Stimulated activated CD8-positive, alpha-beta memory T cell treated with anti-CD3 and anti-CD28 coated beads, Interleukin-4, amount 100 ng/mL, for 1 hour (primary cell): ENCODE measurements at places on chromosomes 7 and 10.

DNA sequence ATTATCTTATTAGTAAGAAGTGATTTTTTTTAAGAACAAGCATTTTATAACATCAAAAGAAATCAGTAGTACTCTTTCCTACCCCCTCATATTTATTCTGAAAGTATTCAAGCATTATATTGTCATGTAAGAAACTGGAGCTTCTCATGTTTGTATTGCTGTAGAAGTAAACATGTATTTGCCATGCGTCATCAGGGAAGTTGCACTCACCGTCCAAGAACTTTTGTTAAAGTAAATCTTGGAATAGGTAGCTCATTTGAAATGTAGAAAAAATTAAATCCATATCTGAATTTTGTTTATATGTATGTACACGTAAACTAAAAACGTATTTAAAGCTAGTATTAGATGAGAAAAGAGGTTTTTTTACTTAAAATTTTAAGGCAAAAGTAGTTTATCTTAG, 96.8 kb downstream of the PTEN start:
- no peak for DNase-seq

- no peak for DNase-seq
Observed at GRCh38 chr7:39733881-39734632, 110.7 kb downstream of the RALA start.

DNA sequence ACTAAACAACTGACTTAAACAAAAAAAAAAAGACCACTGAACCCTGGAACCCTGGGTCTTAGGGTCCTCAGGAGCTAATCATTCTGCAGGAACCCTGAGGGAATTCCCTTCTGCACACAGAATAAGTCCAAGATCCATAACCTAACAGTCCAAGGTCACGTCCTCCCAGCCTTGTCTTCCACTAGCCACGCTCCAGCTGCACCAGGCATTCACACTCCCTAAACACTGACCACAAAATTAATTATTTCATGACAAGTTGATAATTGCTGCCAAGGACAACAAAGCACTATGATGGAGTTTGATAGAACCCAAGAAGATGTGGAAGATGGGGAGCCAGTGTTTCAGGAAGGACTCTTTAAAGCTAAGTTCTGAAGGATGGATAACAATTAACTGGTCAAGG, 130.6 kb downstream of the SH3PXD2A start:
- no peak for DNase-seq

DNA sequence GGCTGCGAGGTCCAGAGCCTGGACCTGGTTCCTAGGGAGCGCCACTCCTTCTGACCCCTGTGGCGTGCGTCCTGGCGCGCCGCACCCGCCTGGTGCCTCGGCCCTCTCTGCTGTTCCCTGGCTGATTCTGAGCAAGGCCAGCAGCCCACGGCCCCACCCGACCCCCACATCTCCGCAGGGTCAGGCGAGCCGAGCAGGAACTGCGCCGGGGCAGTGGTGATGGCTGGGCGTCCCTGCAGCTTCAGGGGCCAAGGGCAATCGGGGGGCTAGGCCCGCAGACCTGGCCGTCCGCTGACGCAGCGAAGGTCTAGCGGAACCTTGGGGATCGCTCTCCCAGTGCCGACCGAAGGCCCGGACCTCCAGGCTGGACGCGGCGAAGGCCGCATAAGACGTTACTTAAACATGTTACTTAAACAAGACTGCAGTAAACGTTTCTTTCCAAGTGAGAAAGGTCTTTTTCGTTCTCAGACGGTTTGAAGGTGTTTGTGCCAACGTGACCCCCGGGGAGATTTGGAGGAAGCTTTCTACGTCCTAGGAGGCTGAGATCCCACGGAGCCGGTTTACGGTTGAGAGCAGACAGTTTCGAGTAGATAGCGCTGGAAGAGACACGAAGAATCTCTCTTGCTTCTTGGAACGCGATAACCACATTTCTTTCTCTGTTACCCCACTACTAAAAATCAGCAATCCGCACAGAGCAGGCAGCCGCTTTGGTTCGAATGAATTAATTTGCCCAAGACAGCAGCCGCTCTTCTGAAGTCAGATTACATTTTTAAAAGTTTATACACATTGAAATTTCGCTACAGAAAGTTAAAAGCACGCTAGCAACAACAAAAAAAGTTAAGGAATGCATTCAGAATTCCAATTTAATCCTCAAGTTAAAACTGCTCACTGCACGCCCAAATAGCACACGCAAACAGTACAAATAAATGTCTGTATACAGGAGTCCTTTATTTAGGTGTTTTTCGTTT, 4.9 kb upstream of the NKX2-3 start:
- no peak for DNase-seq

DNA sequence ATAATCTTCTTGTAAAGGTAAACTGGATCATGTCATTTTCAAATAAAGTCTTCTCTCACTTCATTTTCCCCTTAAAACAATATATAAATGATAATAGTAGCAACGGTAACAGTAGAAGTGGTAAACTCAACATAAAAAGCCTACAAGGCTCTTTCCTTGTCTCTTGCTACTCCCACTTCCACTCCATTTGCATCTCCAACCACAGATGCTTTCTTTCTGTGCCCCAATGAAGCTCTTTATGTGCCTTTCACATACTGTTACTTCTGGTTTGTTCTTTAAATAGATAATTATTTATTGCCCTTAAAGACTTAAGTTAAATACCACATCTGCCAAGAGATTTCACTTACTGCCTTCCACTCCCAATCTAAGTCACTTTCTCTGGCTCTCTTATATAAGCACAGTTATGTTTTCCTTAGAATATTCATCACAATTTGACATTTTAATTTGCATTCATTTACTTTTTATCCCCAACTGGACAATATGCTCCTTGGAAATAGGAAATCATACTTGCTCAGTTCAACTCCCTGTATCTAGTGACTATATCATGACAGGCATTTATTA, 149.9 kb downstream of the CRPPA start:
- no peak for DNase-seq

DNA sequence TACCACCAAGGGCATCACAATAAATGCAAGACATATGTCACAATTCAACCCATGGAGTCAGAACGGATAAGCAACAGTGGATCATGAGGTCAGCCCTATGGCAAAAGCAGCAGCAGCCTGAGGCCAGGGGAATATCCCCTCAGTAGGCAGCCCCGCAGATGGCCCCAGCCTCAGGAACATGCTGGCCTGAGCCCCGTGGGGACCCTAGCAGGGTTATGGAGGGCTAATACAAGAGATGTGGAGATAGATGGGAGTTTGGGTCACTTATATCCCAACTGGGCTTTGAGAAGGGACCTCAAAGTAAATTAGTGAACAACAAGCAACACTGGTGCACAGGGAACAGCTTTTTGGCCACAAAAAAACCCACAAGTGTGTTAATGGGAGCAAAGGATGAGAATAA, 9.1 kb downstream of the TMEM72 start:
- no peak for DNase-seq

DNA sequence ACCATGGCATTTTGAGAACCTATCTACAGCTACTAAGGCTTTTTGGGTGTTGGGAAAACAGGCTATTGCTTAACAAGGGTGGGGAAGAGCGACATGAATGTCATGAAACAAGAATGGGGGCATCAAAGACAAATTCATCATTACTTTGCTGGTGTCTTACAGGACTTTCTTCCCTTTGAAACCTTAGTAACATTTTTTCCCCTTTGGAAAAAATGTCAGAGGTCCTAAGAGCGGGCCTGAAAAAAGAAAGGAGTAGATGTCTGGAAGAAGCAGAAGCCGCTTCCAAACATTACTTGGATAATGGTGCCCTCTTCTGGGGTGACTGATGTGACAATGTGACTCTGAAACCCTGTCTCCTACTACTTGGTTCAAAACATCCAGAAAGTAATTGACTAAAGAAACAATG, 3.8 kb upstream of the DDX50 start:
- DNase-seq = no peak

GRCh38 chr7:17814058-17814457, 126.2 kb downstream of the SNX13 start:
- no peak for DNase-seq

DNA sequence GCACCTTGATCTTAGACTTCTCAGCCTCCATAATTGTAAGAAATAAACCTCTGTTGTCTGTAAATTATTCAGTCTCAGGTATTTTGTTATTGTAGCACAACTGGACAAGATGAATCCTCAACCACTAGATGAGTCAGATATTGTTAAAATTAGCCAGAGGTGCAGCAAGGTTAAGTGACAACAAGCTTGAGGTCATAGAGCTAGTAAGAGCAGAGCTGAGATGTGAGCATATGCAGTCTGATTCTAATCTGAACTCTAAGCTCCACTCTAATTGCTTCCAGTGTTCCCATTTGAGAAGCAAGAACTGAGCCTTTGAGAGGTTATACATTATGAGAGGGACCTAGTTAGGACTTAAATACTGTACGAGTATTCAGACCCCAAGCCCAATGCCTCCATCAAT, 93.1 kb downstream of the FZD1 start:
- DNase-seq = no peak

GRCh38 chr7:147182874-147183273, 1066.3 kb downstream of the CNTNAP2 start:
- no peak for DNase-seq

GRCh38 chr7:66913118-66914037, 7.6 kb upstream of the TMEM248 start:
- no peak for DNase-seq

DNA sequence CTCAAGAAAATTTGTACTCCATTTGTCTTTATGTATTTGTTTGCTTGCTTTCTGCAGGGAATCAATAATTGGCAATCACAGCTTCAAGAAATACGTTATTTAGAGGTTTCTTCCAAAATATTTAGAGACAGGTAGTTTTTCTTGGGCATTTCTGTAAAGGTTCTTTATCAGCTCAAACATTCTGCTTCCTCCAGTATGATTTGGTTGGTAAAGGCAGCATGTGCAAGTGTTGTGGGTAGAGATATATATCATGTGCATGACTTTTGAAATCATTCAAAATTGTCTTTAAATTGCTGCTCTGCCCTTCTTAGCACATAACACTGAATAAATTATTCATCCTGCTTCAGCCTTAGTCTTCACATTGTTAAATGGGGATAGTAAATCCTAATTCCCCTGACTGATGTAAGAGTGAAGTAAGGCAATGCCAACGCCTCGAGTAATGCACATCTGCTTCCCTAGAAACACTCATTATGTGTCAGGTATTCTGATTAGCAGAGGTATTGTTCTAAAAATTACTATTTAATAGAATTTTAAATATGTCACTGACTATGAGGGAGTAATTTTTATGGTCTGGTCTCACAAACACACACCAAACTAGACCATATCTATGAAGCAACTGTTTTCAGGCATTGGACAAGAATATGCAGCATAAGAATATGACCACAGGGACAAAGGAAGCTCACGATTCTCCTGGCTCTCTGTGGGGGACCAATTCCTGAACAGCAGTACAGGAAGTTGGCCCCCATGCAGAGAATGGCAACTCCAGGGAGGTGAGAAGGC, 77.3 kb upstream of the AKR1E2 start:
- DNase-seq = no peak

- DNase-seq = no peak
Observed at GRCh38 chr10:120555842-120556532, 99.0 kb downstream of the PLPP4 start.

DNA sequence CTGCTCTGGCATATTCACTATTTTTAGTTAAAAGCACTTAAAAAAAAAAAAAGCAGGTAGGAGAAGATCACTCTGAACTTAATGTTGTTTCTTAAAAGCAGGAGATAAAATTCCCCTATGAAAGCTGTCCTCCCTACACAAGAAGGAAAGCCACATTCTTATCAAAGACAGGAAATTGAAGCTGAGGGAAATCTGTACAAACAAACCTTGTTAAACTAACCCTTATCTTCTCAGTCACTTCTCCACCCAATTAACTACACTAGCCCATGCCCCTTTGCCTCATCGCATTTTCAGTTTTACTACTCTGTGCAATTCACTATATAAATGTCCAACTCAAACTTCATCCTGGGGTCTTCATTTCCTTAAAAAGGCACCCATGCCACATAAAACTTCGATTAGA, 2.7 kb upstream of the CDCA7L start:
- no peak for DNase-seq

GRCh38 chr10:30284865-30285594, 64.0 kb downstream of the MTPAP start:
- no peak for DNase-seq

DNA sequence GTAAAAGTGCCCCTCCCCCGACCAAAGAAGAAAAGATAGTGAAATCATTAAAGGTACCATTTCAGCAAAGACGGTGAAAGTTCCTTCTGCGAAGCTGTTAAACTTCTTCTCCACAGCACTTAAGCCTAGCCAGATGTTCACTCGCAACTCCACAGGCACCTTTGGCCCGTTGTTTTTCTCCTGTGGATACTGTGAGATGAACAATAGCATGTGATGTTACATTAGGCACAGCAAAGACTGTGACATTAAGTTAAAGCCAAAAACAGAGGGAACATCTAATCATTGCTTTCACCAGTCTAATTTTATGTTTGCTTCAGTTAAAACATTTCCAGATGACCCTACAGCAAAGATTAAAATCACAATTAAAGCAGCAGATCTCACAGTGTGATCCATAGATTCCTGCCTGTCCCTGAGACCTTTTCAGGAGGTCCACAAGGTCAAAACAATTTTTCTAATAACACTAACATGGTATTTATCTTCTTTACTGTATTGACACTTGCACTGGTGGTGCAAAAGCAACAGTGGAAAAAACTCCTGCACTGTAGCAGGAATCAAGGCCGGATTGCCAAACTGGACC, 112.5 kb downstream of the MYOF start:
- DNase-seq = no peak

- DNase-seq = no peak
Observed at GRCh38 chr10:48490571-48490940, 114.3 kb downstream of the ARHGAP22 start.

GRCh38 chr10:71433768-71434744, 37.3 kb downstream of the CDH23 start:
- DNase-seq = no peak

DNA sequence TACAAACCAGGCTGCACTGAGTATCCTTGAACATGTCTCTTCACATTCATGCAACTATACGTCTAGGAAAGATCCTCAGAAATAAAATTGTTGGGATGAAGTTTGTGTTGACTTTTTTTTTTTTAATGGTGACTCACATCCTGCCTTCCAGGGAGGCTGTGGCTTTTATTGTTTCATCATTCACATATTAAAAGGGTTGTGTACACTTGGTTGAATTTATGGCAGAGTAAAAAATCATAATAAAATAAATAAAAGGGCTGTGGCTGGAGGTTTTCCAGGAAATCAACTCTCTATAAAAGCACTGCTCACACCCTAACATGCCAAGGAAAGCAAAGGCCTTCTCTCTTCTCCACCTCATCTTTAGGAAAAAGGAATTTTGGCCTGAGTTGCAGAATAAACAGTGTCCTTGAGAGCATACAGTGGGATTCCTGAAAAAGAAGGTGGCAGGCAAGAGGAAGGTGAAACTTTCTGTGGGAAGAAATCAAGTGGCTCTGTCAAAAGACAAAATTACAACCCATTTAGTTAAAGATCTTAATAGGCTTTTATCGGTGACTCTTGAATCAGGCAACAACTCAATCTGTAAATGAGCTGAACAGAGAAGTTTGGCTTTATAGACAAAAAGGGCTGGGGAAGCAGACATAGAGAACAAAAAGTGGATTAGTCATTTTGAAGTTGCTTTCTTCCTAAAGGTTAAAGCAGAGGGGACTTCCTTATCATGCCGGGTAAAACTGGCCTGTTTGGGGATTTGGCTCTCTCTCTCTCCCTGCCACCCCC, 41.6 kb upstream of the FHIP2A start:
- DNase-seq = no peak

GRCh38 chr7:116560021-116560970, 35.5 kb downstream of the CAV1 start:
- no peak for DNase-seq

GRCh38 chr10:944034-944831, 12.7 kb upstream of the LARP4B start:
- DNase-seq = no peak

GRCh38 chr10:122492999-122493481, 31.7 kb downstream of the HTRA1 start:
- DNase-seq = no peak

GRCh38 chr10:22252801-22253579, 35.2 kb upstream of the EBLN1 start:
- DNase-seq = no peak
